ENCODE measurements at places on chromosomes 12 and 14.
A peak's percentile ranks its signal among the peaks of the same experiment; 100 is the strongest.

- DNase-seq: no peak
Measured at GRCh38 chr12:86194721-86195120, 61.5 kb downstream of the MGAT4C start.

DNA sequence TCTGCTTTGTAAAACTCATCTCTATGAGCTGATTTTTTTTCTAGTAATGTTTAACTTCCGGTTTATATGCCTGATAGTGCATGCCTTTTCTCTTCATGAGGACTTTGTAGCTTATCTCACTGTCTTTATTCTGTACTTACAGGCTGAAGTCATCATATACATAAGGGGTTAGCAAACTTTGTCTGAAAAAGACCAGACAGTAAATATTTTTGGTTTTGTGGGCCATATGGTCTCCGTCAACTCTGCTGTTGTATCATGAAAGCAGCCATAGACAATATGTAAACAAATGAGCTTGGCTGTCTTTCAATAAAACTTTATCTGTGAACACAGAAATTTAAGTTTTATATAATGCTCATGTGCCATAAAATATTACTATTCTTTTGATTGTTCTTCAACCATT lies 172.1 kb downstream of the GXYLT1 start:
- no peak for DNase-seq

DNA sequence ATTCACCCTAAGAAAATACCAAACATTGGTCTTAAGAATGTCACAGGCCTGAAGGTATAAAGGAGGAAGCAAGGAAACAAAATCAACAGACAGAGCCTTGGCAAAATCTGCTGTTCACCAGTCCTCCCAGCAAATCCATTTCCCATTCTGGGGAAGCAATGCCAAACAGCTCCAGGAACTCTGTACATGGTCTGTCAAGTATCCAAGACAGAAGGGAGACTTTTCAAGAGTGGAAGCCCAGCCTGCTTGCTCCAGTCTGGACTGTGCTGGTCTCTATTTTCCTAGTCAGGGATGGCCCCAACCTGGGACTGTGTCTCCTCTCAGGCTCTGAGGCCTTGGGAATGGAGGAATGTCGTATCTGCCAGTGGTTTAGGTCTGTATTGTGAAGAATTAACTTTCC lies 251.5 kb downstream of the DAD1 start:
- DNase-seq: no peak

- DNase-seq: peak; percentile 8
Measured at GRCh38 chr12:55931780-55932550, 1.0 kb downstream of the DGKA start.

DNA sequence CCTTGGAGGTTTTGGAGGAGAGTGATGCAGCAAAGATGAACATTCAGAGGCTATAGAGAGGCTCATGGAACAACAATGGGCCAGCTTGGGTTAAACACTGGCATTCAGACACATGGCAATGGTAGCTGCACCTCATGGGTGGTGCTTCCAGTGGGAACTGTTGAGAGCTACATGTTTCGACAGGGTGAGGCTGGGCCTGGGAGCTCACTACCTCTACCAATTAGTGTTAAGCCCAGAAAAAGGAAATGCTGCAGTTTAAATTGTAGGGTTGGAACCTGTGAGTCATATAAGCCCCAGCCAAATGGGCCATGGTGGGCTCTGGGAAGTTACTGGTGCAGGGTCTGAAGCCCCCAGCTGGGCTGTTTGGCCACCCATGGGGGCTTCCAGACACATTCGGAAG lies 279.7 kb downstream of the ZFP36L1 start:
- no peak for DNase-seq

GRCh38 chr12:116323406-116324386 lies 46.2 kb upstream of the MED13L start:
- no peak for DNase-seq

DNA sequence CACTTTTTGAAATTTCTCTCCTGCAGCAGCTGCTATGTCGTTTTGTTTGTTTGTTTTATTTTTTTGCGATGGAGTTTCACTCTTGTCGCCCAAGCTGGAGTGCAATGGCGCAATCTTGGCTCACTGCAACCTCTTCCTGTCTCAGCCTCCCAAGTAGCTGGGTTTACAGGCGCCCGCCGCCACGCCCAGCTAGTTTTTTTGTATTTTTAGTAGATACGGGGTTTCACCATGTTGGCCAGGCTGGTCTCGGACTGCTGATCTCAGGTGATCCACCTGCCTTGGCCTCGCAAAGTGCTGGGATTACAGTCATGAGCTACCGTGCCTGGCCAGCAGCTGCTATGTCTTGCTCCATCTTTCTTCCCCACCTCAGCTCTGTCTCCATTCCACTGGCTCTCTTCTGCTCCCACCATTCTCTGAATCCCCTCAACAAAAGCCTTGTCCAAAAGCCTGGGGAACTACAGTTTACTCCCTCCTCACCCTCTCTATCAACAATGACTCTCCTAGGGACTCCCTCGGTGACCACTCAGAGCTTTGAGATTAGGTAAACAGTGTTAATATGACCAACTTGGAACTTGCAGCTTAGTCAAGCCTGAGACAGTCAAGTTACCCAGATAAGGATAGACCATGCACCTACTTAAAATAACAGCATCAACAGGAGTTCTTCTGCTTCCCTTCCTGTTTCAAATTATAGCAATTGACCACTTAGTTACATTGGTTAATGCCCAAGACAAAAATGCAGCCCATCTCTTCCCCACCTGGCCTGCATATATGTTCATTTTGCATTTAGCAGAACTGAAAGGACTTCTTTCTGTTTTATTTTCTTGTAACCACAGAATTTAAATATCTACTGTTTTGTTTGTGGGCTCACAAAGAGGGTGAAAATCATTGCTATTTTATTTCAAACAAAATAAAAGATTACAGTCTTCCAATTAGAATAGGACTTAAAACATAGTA lies 189.0 kb upstream of the AMIGO2 start:
- DNase-seq: no peak

DNA sequence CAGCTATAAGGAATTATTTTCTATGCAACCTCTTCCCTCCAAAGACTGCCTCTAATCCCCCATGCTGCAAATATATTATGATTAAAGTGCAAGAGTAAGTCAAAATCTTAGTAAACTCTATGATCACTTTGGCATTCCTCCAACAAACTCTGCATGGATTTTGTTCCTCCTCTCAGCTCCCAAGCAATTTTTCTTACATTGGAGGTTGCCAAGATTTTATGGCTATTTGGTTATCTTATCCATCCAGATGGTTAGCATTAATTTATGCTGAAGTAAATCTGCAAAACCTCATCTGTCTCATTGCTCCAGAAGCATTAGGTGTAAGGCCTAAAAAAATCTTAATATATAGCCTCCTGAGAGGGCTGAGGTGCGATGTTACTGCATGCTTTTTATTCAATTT lies 228.1 kb downstream of the CHST11 start:
- DNase-seq: no peak

GRCh38 chr12:122174155-122174845 lies at the start of gene IL31:
TSS of gene IL31 (minus strand) at chr12:122174221. CDS start at chr12:122174172, 49 bp downstream.
- DNase-seq: no peak

DNA sequence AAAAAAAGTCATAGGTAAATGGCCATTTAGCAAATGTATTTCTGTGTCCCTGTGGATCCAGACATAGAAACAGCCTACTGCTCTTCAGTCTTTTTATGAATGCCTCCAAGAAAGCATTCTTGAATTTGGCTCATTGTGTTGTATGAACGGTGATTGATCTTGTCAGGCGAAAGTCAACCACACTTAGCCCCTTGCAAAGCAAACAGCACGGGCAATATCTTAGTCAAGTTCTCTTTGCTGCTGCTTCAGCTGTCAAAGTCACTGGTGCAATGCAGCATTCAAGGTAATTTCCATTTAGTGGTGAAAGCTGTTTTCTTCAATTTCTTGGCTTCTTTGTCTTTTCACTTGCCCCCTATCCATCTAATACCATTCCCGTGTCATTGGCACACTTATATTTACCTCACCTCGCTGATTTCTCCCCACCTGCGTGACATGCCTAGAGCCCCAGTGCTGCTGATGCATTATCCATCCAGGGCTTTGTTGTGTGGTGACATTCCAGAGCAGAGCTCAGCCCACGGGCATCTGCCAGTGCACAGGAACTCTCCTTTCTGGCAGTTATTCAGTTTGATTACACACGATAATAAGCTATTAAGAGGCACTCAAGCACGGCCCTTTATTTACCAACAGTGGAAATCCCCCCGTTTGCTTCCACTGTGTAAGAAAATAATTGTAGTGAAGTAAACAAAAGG lies 362.3 kb upstream of the NOVA1 start:
- DNase-seq: peak; percentile 78

DNA sequence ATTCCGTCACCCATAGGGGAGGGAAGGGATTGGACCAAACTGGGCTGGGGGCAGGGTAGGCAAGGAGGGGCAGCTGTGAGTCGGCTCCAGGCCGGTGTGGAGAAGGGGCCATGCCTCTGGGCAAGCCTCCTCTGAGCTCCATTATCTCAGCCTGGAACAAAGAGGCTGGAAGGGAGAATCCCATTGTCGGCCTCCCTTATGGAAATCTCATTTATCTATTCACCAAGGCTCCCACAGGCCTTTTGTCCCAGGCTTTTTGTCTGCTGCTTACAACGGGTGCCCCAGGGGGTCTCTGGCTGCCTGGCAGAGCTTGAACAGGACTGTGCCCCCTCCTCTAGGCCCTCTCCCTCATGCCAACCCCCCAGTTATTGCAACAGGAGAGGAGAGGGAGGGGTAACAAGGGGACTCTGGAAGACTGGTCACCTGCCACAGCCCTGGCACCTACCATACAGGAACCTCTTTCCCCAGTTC lies 19.5 kb downstream of the FIGNL2 start:
- DNase-seq: no peak

Measured in NCI-H774 (cell line).